ENCODE measurements at places on chromosomes 3 and 15.

- peak; percentile 69 for DNase-seq
Measured at GRCh38 chr3:196666001-196666867, 26.7 kb downstream of the NRROS start.

DNA sequence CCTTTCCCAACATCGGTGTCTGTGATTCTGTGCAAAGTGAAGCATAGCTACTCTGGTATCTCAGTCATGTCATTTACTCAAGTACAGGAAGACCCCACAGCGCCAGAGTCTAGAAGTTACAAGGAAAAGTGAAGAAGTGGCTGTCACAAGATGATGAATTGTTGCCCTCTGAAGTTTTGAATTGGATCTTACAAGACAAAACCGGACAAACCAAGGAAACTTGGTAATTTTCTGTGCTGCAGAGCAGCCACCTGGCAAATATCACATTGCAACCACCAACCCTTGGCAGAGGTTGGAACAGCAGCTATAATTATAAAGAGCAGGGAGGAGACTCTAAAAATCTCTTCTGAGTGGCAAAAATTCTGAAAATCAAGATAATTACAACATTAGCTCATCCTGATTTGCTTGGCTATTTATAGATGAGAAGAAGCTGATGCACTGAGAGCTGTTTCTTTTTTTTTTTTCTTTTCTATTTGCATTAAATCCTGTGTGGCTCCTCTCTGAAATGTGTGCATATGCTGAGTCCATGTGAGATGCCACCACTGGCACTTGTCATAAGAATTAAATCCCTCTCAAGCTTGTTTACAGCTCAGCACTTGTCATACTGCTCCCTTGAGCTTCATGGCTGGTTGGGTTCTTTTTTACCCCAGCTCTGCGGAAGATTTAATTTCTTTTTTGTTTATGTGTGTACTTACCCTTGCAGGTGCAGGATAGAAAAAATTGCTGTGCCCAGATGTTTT lies 68.0 kb upstream of the MNS1 start:
- DNase-seq = no peak

- peak; percentile 61 for DNase-seq
Measured at GRCh38 chr15:77496715-77497109, 76.0 kb downstream of the HMG20A start.

- no peak for DNase-seq
Measured at GRCh38 chr3:185290266-185290665, 36.4 kb upstream of the EHHADH start.

DNA sequence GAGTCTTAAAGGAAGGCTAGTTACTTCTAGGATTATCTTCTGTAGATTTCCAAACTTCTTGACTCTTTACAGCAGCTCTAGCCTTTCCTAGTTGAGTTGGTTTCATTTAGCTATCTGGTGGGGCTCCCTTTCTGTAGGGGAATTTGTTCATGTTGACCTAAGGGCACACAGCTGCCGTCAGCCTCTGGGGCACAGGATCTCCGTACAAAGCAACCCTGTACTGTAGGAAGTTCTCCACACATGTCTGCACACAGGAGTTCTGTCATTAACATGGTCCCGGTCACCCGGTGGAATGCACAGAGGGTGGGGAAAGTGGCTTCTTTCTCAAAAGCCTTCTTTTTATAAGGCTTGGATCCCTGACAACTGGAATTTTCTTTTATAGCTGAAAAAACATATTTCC lies 88.7 kb upstream of the TNIK start:
- no peak for DNase-seq

DNA sequence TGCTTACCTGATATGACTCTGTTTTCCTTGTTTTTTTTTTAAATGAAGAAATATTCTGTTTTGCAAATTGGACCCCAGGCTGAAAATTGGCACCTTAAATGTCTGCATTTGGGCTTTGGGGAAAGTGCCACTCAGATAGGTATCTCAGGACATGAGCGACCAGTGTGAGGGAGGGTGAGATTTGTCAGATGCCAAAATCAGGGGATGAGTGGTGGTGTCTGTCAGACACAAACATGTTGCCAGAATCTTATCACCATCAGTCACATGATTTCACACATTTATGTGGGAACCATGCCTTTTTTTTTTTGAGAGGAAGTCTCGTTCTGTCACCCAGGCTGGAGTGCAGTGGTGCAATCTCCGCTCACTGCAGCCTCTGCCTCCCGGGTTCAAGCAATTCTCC lies 75.6 kb upstream of the OSBPL11 start:
- no peak for DNase-seq

All from D721Med (cell line).